ENCODE measurements at places on chromosomes 2 and 18.

- DNase-seq, result peak; percentile 30
These were observed 452.6 kb upstream of the PKDCC start for GRCh38 chr2:41595240-41595639.

GRCh38 chr18:60413944-60414547 is 41.5 kb upstream of the MC4R start:
- peak; percentile 15 for DNase-seq

DNA sequence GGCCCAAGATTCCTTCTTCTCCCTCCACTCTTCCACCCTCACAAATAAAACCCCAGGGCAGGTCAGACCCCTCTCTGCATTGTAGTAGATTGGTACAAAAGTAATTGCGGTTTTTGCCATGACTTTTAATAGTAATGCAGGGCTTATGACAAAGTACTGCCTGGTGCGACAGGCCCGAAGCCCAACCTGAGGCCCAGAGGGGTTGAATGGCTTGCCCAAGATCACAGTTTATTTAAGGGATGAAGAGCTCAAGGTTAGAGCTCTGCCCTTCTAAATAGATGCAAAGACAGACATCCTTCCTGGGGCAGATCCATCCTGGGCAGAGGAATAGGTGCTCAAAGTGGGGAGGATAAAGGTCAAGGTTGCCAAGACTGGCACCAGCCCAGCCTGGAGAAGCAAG is 899 bp upstream of the PSTPIP2 start:
- no peak for DNase-seq

DNA sequence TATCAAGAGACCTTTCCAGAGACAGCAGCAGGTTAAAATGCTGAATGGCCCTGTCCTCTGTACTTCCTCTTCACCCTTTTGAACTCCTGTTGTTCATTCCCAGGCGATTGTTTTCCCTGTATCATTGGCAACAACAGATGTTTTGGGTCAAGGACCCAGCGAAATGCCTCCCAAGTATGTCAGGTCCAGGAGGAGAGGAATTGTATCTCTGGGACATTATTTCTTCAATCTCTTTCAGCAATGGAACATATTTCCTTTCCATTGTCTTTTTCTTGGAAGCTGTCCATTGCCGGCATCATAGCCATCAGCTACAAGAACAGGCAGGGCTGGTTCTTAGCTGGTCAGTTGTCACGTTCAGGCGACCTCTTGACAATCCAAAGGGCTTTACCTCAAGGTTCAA is 76.2 kb downstream of the NRP2 start:
- DNase-seq, result no peak

GRCh38 chr18:77218642-77219041 is 31.0 kb upstream of the GALR1 start:
- no peak for DNase-seq

DNA sequence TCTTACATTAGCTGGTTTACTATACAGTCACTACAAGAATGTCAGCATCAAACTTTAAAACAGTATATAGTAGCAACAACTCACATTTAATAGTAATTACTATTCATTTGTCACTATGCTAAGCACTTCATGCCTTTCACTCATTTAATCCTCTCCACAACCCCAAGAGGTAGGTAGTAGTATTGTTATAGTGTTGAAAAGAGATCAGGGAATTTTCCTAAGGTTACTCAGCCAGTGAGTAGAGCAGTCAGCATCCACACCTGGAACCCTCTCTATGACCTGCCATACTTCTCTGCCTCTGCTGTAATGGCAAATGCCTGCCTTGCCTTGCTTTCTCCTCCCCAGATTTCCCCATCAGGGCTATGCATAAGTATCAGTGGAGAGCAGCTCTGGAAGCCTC is 24.8 kb downstream of the SKOR2 start:
- no peak for DNase-seq

DNA sequence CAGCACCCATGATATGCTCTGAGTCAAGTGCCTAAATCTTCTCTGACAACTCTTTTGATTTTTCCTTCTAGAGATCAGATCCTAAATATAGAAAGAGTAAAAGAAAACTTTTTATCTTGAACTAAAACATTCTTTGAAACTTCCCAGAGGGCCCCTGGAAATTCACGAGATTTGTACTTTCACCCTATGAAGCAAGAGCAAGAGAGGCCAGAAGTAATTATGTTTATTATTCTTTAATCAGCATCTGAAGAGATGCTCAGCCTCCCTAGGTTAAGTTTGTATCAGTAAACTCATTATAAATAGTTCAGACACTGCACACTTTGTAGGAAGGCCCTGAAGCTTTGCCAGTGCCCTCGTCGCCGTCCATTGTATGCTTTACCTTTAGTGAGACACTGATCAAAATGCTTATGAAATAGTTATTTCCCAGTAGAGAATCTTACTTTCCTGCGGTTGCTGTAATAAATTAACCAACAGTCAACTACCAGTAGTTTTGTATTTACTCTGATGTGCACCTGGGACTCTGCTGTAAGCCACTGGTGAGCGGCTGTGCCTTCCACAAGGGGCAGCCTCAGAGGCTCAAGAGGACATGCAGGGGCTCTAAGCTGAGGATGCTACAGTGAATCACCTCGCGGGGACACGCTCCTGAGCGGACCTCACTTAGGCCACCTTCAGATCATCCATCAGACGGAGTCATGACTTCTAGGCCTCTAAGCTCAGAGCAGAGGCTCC is 71.9 kb downstream of the BIN1 start:
- DNase-seq, result no peak

- DNase-seq, result peak; percentile 95
These were observed 81.5 kb upstream of the STON1 start for GRCh38 chr2:48448274-48449061.

DNA sequence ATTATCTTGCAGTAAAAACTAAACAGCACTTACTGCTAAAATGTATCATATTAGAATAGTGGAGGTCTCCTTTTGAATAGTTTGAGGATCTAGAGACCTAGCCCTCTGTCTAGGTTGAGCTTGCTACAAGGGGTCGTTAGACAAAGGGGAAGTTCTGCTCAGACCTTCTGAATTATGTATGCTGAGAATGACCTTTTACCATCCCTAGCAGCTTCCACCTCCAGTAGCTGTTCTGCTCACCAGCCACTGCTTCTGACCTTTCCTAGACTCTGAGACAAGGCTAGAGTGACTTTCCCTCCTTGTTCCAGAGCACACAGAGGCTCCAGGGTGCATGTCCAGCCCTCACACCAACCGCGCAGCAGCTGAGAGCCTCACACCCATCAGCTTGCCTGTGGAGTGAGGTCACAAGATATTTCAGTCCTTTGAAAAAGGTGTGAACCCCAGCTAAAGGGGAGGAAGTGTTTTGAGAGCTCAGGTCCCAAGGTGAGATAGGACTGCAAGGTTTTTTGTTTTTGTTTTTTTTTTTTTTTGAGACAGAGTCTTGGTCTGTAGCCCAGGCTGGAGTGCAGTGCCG is 289.3 kb upstream of the TNP1 start:
- DNase-seq, result no peak

- DNase-seq, result no peak
These were observed 15.9 kb downstream of the CENPA start for GRCh38 chr2:26801796-26802195.

- peak; percentile 21 for DNase-seq
These were observed 71.9 kb downstream of the RNF152 start for GRCh38 chr18:61820882-61821281.

DNA sequence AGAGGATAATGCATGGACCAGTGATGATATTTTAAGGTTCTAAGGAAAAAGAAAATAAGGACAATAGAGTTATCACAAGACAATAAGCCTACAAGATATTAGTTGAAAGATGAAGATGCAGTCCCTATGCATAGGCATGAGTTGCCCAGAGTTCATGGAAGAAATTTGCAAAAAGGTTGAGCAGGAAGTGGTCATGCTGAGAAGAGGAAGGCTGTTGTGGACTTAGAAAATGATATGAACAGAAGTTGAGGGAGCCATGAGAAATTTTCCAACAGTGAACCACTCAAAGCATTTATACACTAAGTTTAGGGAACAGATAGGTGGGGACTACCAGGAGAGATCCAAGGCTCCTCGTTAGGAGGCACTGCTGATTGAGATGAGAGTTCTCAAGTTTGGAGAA is 3.5 kb downstream of the OSBPL6 start:
- no peak for DNase-seq

DNA sequence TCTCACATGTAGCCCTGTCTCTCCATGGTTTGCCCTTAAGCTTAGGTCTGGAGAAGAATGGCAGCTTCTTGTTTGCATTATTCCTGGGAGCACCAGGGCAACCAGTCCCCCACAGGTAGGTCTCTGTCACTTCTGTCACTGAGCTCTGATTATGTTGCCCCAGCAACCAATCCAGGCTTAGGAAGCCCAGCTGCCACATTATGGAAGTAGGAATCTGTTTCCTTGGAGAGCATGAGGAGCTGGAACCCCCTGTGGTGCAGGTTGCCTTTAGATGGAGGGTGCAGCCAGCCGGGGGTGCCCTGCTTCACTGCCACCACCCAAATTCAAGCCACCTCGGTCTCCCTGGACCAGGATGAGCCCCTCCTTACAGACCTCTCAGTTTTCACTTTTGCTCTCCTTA is 4.8 kb downstream of the RESP18 start:
- no peak for DNase-seq

- DNase-seq, result peak; percentile 32
These were observed 45.2 kb downstream of the ADNP2 start for GRCh38 chr18:80154293-80154692.

GRCh38 chr18:55862693-55863390 is 274.9 kb upstream of the TCF4 start:
- DNase-seq, result no peak

- DNase-seq, result peak; percentile 87
These were observed 187.5 kb downstream of the SCG2 start for GRCh38 chr2:223414646-223415045.

GRCh38 chr2:199477277-199477834 is 19.6 kb upstream of the SATB2 start:
- no peak for DNase-seq

DNA sequence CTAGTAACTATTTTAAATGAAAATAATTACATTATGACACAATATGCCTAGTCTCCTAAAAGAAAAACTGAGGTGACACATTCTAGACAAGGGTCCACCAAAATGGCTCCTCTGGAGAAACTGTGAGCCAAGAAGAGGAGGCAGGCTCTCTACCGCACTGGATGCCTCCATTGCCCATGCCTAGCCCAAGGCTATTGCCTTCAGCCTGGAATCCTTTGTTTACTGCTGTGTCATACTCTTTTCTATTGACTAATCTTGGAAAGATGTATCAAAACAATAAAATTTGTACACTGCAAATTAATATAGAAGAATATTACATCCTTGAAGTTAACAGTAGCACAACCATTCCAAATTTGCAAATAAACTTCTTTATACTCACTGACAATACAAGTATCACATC is 167.1 kb downstream of the RAB3GAP1 start:
- DNase-seq, result no peak

DNA sequence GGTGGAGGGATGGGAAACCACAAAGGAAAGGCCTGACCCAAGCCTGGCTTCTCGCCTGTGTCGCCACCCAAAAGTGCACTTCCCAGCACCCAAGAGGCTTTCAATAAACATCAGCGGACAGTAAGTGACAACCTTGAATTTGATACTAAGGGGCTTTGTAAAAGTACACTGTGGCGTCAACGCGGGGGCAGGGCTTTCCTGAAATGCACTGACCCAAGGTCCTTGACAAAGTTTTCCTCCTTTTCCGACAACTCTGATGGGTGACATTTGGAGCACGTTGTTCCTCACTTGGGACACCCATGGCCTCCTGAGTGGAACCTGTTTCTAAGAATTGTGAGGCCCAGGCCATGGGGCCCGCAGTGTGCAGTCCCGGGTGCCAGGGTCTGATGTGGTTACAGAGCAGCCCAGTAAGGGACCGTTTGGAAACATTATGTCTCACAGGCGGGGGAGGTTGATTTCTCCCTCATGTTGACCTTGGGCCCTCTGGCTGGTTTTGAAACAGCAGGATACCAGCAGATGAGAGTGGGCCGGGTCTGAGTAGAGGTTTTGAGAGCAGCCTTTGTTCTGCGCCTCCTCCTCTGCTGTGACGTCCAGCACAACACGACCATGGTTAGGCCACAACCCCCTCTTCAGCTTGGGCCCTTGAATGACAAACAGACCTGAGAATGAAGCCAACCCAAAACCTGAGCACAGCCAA is 2.8 kb upstream of the ZBTB14 start:
- DNase-seq, result no peak

DNA sequence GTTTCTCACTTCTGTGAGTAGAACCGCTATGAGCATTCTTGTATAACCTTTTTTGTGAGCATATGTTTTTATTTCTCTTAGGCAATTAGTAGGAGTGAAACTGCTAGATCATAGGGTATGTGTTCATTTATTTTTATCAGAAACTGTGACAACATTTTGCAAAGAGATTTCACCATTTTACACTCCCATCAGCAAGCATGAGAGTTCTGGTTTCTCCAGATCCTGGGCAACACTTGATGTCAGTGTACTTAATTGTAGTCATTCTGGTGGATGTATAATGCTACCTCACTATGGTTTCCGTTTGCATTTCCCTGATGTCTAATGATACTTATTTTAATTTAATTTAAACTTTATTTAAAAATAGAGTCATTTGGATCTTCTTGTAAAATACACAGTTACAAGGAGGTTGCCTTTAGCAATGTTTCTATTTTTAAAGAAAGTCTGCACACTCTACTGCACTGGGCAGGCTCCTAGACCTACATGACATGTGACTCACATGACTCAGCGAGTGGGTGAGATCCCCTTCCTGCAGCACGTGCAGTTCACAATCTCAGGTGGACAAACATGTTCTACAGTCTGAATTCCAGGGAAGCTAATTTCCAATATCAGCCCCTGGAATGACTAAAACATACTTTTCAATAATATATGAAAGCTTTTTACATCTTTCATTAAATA is 127.0 kb upstream of the BCL2L11 start:
- no peak for DNase-seq

DNA sequence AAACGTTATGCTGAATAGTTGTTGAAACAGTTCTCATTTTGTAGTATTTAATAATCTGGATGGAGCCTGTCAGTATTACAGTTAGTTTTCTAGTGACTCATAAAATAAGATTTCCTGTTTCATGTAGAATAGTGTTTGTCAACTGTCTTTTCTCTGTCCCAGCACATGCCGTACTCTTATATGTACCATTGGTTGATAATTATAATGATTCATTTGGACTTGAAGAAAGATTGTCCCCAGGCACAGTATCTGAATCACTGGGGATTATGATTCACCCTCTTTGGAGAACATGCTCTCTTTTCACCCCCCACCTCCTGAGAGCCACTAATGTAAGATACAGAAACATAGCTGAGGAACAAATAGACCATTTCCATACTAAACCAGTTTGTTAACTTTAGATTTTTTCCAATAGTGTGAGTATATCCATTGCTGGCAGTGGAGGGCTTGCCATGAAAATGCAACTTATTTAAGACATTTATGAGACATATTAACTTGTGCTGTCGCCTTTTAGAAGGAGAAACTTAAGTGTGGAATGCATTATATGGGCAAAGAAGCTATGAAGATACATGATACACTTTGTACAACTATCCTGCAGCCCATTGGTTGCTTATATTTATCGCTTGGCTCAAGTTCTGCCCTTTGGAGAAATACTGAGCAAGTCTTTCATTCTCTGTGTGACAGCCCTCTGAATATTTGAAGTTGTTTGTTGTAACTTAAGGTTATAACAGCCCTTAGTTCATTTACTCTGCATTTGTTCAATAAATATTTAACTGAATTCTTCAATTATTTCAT is 12.4 kb downstream of the COPS8 start:
- DNase-seq, result peak; percentile 97

Data from iris pigment epithelial cell (primary cell).